Astrocyte of the cerebellum (primary cell): ENCODE measurements at places on chromosomes 11 and 22.

GRCh38 chr22:48116871-48117270 is 1354.4 kb downstream of the TBC1D22A start:
- no peak for DNase-seq

DNA sequence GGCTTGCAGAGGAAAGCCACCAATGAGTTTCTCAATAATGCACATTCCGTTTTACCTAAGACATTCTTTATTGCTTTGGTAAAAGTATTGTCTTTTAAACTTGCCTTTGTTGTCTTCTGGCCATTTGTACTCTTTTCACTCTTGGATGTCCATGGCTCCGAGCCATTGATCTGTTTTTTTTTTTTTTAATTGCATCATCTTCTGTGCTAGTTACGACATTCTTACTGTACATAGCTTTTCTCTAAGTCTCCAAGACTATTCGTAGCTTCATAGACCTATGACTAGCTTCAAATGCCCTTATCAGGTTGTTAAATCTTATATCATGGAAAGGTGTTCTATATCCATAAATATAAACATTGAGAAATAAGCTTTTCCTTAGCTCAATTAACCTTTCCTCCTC is 1522.6 kb downstream of the FAM181B start:
- DNase-seq: no peak

- no peak for DNase-seq
Measured at GRCh38 chr11:95575517-95575916, 214.1 kb downstream of the FAM76B start.

DNA sequence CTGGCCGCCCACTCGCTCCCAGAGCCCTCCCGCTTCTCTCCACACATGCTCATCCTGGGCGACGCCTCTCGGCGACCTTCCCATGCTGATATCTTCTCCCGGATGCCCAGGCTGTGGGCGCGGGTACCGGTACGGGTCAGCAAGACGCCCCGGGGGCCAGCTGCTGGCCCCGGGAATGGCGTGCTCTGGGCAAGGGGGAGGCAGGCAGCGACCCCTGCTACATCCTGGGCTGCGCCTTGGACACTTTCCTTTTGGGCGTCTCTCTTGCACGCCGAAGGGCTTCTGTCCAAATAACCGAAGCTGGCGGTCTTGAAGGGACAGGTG is 48.1 kb downstream of the RPL27A start:
- DNase-seq: no peak

- no peak for DNase-seq
Measured at GRCh38 chr11:9060700-9061111, 30.7 kb downstream of the SCUBE2 start.
